ENCODE measurements at places on chromosomes 12 and 14. TPM values are rescaled to one million over a fixed set of nuclear protein-coding genes. Genes with fewer than 3 reads are reported as not detected.

OGFOD2 gene
- 9.0 TPM for total RNA-seq

GRCh38 chr12:58420503-58420902, 479.1 kb downstream of the ATP23 start:
- H3K27ac ChIP-seq = no peak overlapping the region
- no peak for DNase-seq
- H3K4me1 ChIP-seq = peaks cover 3% of the 10 kb centered on the region

DNA sequence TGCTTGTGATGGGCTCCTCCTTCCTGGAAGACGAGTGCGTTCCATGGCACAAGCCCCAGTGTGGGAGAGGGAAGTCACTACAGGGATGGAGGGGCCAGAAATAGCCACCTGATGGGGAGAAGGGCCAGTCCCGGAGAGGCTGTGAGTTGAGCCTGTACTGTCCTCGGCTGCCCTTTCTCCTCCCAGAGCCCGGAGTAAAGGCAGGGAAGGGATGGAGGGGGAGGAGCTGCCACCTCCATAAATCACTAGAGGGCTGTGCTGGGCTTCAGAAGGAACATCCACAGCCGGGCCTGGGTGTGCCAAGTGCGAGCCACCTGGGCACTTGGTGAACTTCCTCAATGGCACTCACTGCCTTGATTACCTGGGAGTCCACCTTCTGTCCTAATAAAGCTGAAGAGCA, 110.1 kb downstream of the RBM19 start:
- H3K27me3 ChIP-seq = no peaks in the 10 kb centered on the region
- H3K36me3 ChIP-seq = no peaks in the 10 kb centered on the region
- H3K4me1 ChIP-seq = no peaks in the 10 kb centered on the region
- H3K27ac ChIP-seq = no peak overlapping the region
- H3K4me3 ChIP-seq = no peak overlapping the region

FAM181A gene
- not detected for total RNA-seq

DNA sequence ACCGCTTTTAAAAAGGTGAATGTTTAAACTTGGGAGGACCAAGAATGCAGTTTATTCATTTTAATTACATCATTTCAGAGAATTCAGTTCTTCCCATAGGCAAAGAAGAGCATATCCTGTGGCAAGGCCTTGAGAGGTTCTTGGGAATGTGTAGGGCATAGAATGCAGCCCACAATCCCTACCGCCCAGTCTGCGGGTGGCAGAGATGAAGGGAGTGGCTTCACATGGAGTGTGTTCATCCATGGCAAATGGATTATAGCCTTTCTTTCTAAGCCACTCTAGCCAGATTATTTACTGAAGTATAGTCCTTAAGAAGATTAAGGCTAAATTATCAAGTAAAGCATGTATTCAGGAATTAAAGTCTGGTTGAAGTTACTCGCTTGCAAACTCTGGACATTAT, 97.4 kb downstream of the TSPAN8 start:
- no peaks in the 10 kb centered on the region for H3K36me3 ChIP-seq
- H3K4me1 ChIP-seq = no peaks in the 10 kb centered on the region
- no peak for DNase-seq
- no peaks in the 10 kb centered on the region for H3K27me3 ChIP-seq
- H3K4me3 ChIP-seq = no peak overlapping the region
- H3K27ac ChIP-seq = no peak overlapping the region

DNA sequence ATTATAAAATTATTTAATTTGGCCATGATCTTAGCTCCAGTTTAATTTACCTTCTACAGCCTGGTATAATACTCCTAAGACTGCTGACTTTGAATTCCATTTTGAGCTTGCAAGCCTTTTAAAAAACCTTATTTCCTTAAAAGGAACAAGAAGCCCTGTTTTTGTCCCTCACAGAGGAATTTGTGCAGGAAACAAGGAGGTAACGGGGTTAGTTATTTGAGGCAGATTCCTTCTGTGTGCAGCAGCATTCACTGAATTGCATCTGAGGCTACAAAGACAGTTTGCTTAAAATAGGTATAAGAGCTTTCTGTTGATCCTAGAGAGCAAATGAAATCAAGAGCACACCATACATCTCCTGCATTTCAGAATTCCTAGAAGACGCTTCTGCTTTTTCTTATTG, 403.3 kb upstream of the PRICKLE1 start:
- H3K27ac ChIP-seq = no peak overlapping the region
- no peak overlapping the region for H3K4me3 ChIP-seq
- H3K36me3 ChIP-seq = no peaks in the 10 kb centered on the region
- H3K27me3 ChIP-seq = no peaks in the 10 kb centered on the region

DNA sequence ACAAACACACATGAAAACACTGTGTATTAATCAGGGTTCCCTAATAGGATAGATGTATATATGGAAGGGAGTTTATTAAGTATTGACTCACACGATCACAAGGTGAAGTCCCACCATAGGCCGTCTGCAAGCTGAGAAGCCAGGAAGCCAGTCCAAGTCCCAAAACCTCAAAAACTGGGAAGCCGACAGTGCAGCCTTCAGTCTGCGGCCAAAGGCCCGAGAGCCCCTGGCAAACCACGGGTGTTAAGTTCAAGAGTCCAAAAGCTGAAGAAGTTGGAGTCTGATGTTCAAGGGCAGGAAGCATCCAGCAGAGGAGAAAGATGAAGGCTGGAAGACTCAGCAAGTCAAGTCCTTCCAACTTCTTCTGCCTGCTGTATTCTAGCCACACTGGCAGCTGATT, 1085.0 kb upstream of the TMEM132C start:
- no peaks in the 10 kb centered on the region for H3K36me3 ChIP-seq
- H3K4me1 ChIP-seq = no peaks in the 10 kb centered on the region
- no peak for DNase-seq
- no peak overlapping the region for H3K27ac ChIP-seq
- H3K27me3 ChIP-seq = no peaks in the 10 kb centered on the region
- H3K4me3 ChIP-seq = peak overlapping the region; percentile 14

ANG gene
- total RNA-seq = 49.2 TPM

DNA sequence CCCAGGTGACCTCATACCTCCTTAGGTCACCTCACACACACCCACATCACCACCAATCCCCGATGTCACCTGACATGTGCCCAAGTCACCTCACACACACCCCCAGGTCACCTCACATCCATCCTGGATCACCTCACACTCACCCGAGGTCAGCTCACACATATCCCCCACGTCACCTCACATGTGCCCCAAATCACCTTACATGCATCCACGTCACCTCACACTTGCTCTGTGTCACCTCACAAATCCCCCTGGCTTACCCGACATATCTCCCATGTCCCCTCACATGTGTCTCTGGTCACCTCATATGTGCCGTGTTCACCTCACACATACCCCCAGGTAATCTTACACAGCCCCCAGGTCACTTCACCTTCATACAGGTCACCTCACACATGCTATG, 864.6 kb downstream of the TMEM121 start:
- H3K27ac ChIP-seq = no peak overlapping the region
- no peak for DNase-seq
- no peaks in the 10 kb centered on the region for H3K36me3 ChIP-seq
- no peak overlapping the region for H3K4me3 ChIP-seq
- no peaks in the 10 kb centered on the region for H3K4me1 ChIP-seq
- H3K27me3 ChIP-seq = no peaks in the 10 kb centered on the region

NUDT14 gene
- 14.1 TPM for total RNA-seq

NDUFA12 gene
- 104 TPM for total RNA-seq

DNA sequence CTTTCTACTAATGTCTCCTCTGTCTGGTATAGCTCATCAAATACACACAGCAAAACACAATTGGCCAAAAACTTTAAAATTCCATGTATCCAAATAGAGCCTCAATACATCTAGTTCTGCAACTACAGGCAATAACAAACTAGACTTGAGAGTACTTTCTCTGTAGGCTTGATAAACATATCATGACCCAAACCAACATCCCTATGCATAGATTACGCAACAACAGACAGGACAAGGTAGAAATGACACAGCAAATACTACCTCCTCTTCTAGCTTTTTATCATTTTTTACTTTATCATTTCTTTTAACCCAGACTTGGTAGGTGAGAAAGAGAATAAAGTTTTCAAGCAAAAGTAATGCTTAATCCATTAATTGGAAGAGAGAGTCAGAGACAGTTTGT, 41.8 kb downstream of the EML5 start:
- DNase-seq = no peak
- H3K4me3 ChIP-seq = no peak overlapping the region
- H3K36me3 ChIP-seq = no peaks in the 10 kb centered on the region
- H3K27me3 ChIP-seq = no peaks in the 10 kb centered on the region

SLC38A1 gene
- total RNA-seq = 219 TPM

ANKRD33 gene
- total RNA-seq = not detected

PRORP gene
- 25.2 TPM for total RNA-seq

DNA sequence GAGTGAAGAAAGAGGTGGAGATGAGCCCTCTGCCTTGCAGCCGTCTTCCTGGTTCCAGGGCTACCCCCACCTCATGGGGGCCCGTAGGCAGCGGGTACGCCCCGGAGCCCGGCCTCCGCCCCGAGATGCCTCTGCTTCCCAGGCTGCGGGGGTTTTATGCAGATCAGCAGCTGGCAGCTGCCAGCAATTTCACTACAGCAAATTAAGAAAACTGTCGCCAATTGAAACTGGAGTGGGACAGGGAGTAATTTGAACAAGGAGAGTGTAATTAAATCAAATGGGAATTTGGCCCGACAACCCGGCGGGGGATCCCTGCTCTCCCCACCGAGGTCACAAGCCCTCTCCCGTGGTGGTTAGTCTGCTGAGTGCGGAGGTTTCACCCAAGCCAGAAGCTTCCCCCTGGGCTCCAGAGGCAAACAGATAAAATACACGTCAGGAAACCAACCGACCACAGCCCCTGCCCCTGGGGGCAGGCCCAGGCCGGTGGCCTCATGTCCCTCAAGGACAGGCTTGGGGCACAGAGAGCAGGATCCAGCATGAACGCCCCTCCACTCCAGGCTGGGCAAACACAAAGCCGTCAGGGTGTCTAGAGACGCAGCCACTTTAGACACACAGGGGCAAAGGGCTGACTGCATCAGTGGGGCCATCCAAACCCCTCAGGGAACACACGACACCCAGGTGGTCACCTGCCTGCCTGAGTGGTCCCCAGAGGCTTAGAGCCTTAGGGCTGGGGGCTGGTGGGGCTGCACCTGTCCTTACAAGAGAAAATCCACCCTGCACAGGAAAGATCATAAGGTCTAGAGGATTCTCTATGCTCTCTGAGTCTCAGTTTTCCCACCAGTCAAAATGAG, 53.8 kb downstream of the TESC start:
- no peak for DNase-seq
- no peak overlapping the region for H3K4me3 ChIP-seq
- no peak overlapping the region for H3K27ac ChIP-seq
- no peaks in the 10 kb centered on the region for H3K36me3 ChIP-seq
- no peaks in the 10 kb centered on the region for H3K4me1 ChIP-seq

GRCh38 chr12:29314416-29314815, 66.6 kb downstream of the ERGIC2 start:
- H3K4me1 ChIP-seq = no peaks in the 10 kb centered on the region
- no peaks in the 10 kb centered on the region for H3K27me3 ChIP-seq
- no peak for DNase-seq
- no peaks in the 10 kb centered on the region for H3K36me3 ChIP-seq

NAB2 gene
- 9.0 TPM for total RNA-seq

CCDC184 gene
- 0.48 TPM for total RNA-seq

DNA sequence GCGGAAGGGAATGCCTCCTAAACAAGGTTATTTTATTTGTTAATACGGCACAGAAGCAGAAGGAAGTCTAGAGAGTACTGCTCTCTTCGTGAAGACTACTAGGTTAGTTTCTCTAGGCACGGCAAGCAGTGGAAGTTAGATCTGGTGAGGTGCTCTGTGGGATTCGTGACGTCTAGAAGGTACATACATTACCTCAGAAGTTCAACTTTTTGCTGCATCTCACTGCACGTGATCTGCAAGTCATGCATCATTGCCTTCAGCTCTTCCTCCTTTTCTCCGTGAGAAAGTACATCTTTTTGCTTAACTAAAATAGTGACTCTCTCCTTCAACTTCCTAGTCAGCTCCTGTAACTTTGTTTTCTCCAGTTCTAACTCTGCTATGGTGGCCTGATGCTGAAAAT, 74.7 kb downstream of the NIN start:
- H3K4me3 ChIP-seq = no peak overlapping the region
- H3K27me3 ChIP-seq = no peaks in the 10 kb centered on the region
- H3K4me1 ChIP-seq = no peaks in the 10 kb centered on the region
- no peak overlapping the region for H3K27ac ChIP-seq
- DNase-seq = no peak

LTBP2 gene
- 91.1 TPM for total RNA-seq

- no peaks in the 10 kb centered on the region for H3K27me3 ChIP-seq
- H3K4me3 ChIP-seq = no peak overlapping the region
- H3K27ac ChIP-seq = no peak overlapping the region
- no peaks in the 10 kb centered on the region for H3K36me3 ChIP-seq
- DNase-seq = no peak
Measured at GRCh38 chr14:34682787-34683321, 31.5 kb downstream of the CFL2 start.

GRCh38 chr14:57168138-57168679, 100.5 kb downstream of the EXOC5 start:
- no peak overlapping the region for H3K27ac ChIP-seq
- no peaks in the 10 kb centered on the region for H3K4me1 ChIP-seq
- no peak for DNase-seq
- H3K27me3 ChIP-seq = no peaks in the 10 kb centered on the region
- no peak overlapping the region for H3K4me3 ChIP-seq

DNA sequence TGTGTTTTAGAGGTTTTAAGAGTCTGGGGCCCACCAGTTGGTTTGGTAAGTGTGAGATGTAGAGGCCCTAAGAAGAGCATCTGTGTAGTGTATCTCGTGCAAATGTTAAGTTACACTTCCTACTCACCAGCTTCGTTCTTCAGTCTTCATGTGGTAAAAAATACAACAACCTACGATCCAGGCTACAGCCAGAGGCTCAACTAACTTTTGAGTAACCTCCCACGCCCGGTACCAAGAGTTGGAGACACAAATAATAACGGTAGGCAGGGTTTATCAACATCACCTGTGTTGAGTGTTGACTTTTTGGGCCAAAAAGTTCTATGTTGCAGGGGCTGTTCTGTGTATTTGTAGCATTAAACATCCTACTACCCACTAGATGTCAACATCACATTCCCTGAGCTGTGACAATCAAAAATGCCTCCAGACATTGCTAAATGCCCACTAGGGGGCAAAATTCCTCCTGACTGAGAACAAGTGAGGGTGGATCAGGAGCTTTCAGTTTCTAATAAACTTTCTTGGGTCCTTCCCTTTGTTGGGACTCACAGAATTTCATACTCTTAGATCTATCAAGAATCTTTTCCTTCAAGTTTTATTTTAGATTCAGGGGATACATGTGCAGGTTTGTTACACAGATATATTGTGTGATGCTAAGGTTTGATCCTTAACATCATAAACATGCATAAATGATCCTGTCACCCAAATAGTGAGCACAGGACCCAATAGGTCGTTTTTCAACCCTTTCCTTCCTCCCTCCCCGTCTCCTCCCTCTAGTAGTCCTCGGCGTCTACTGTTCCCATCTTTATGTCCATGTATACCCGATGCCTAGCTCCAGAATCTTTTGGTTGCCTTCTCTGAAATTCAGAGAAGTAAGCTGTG, 94.7 kb downstream of the SLC2A13 start:
- no peaks in the 10 kb centered on the region for H3K4me1 ChIP-seq
- no peak overlapping the region for H3K27ac ChIP-seq
- DNase-seq = no peak
- H3K36me3 ChIP-seq = no peaks in the 10 kb centered on the region
- H3K27me3 ChIP-seq = no peaks in the 10 kb centered on the region
